Neural progenitor cell (in vitro differentiated cells): ENCODE measurements at places on chromosomes 7 and 10.

GRCh38 chr10:81969136-81969535 lies 94.1 kb downstream of the NRG3 start:
- DNase-seq: no peak

DNA sequence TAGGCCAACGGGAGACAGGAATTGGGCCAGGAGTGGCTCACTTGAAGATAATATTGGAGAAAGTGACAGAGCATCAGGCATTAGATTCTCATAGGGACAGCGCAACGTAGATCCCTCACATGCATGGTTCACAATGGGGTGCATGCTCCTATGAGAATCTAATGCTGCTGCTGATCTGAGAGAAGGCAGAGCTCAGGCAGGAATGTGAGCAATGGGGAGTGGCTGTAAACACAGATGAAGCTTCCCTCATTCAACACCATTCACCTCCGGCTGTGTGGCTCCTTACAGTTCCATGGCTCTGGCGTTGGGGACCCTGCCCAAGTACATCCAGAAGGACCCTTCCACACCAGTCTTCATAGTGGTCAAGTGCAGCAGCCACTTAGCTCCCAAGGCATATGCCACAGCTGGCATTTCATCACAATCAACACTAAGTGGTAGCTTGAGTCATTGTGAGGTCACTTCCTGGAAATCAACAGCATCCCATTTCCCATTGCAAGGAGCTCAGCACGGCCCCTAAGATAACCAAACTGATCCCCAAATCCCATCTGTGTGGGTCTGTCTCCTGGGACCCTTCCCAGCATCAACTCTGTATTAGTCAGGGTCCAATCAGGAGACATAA lies 174.5 kb downstream of the TPST1 start:
- no peak for DNase-seq

DNA sequence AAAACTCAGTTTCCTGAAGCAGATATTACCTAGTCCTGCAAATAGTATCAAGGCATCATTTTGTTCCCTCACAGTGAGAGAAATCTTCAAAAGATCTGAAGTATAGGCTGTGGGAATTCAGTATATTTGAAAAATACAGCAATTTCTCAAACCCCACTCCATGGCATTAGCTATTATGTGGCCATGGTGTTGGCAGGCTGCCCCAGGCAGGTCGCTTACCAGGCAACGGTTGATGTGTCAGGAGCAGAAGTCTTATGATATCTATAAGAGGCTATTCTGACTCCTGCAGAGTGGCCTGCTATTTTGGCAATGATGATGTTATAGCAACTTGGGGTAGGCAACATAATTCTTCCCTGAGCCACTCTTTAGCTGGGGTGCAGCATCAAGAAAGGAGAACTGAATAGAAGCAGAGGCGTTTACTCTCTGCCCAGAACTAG lies 187.9 kb downstream of the PLXDC2 start:
- DNase-seq: no peak

DNA sequence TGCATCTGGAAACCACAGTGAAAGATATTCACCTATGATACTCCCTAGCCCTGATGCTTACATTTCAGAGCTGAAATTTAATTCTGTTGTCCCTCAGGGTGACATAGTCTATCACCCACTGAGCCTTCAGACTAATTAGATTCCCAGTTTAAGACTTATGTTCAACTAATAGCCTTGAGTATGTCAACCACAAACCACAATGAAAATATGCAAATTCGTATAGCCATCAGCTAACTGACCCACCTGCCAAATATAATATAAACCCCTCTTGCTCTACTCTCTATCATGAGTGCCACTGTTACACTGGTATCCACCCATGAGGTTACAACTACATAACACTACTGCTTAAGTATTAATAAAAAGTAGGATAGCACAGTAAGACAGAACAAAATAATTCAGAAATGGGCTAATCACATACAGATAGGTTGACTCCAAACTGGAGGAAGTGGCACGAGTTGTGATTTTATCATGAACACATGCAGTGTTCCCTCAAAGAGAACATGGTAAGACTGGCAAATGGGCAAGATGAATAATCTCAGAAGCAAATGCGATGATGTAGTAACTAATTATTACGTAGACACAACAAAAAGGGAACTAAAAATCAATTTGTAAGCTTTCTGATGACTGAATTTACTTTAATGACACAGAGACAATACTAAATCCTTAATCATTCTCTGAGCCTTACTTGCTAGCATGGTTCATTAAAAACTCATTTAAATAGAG lies 290.6 kb downstream of the PARD3 start:
- no peak for DNase-seq

DNA sequence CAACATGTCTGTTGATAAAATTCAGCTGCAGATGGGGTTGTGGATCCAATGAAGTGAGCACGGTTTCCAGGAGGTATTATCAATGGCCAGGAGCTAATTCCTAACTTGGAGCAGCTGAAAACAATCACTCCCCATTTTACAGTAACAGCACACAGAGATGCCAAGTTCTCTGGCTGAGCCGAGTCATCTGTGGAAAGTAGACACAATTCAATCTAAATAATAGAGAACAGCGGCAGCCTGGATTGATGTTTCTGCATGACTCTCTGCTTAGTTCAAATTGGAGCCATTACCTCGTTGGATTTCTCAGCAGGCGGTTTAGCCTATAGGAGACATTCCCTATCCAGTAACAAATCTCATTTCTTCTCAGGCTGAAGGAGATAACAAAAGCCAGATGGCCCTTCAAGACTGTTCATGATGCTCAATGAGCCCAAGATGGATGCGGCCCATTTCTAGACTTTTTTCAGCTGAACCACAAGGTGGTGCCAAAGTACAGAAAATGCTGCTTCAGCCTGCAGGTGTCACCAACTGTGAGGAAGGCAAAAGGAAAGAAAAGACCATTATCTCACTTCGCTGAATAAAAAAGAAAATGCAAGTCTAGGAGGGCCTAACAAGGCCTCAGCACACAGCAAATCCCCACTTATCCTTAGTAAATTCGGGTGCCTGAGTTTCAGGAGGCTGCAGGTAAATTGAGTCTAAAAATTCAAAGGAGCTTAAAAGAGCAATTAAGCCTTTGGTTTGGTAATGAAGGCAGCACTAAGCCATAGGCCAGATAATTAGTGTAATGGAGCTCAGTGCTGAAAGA lies 83.7 kb downstream of the SLC16A9 start:
- peak; percentile 89 for DNase-seq
